T-cell (primary cell): ENCODE measurements at places on chromosomes 4 and X.

DNA sequence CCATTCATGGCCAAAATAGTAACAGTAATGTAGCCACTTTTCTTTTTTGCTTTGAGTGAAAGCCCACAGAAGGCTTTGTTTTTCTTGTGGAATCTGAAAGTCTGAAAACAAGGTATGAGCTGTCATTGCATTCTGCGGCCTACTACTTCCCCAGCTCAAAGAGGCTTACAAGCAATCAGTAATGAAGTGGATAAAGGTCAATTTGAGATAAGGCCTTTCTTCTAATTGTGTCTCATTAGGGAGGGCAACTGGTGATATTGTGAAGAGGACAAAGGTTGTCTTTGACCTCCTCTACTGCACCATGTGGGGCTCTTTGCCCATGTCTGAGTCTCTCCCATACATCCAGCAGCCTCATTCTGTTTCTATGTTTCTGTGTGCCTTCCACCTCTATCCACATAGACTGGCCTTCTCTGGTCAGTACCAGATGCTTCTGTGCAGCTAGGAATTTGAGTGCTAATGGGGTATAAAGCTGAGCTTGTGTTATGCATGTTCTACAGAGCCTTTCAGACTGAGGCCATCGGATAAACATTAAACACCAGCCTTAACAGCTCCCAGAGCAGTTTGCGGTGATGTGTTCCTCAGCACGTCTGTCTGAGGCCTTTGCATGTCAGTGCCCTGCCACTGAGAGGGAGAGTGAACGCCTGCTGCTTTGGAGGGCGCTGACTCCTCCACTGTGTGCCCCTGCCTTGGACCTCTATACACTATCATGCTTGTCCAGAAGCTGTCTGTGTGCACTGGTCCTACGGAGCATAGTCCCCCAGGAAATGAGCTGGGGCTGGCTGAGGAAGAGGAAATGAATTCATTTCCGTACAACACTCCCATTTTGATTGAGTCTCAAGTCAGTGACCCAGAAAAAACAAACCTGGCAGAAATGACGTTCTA, 80.2 kb downstream of the SH2D1A start:
- DNase-seq, result no peak

DNA sequence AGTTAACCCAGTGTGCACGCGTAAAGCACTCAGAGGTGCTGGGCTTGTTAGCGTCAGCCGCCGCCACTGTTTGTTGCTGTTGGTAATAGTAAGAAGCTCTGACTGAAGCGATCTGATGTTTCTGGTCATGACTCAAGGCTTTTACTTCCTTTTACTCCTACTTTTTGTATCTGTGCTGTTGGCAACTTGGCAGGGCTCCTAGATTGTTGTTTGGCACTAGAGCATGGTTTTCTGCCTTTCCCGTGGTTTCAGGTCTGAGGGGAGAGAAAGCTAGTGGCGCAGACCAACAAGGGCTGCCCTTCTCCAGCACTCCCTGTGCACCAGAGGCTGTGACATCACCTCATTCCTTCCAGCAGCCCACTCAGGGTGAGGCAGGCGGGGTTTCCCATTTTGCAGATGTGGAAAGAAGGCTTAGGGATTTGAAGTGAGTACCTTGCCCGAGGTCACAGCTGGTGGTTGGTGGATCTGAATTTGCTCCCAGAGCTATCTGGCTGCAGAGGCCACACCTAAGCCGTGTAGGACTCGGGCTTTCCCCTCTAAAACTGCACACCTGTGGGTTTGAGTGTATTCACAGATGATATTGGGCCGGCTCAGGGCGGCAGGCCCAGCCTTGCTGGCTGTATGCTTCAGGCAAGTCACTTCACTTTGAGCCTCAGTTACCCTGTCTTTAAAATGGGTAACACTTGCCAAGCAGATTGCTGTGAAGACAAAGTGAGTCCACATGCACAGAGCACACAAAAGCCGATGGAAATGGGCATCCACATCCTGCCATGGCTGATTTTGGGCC, 51.2 kb upstream of the TADA2B start:
- DNase-seq, result no peak

DNA sequence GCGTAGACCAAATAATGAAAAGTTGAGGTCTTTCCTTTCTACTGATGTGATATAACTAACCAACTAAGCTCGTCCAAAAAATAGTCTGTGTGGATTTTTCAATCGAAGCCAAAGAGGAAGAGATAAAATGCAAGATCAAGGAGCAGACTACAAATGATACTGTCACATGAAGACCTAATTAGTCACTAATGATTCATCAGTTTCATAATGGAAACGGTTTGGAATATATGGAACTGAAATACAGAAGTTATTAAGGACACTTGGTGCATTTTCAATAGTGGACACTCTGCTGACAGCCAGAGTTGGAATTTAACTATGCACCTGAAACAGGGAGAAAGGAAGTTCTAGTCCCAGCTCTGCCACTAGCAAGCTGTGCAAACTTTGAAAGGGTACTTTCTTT, 119.8 kb downstream of the GUCY2F start:
- DNase-seq, result no peak

GRCh38 chr4:121252224-121252806, 88.2 kb upstream of the TNIP3 start:
- no peak for DNase-seq

DNA sequence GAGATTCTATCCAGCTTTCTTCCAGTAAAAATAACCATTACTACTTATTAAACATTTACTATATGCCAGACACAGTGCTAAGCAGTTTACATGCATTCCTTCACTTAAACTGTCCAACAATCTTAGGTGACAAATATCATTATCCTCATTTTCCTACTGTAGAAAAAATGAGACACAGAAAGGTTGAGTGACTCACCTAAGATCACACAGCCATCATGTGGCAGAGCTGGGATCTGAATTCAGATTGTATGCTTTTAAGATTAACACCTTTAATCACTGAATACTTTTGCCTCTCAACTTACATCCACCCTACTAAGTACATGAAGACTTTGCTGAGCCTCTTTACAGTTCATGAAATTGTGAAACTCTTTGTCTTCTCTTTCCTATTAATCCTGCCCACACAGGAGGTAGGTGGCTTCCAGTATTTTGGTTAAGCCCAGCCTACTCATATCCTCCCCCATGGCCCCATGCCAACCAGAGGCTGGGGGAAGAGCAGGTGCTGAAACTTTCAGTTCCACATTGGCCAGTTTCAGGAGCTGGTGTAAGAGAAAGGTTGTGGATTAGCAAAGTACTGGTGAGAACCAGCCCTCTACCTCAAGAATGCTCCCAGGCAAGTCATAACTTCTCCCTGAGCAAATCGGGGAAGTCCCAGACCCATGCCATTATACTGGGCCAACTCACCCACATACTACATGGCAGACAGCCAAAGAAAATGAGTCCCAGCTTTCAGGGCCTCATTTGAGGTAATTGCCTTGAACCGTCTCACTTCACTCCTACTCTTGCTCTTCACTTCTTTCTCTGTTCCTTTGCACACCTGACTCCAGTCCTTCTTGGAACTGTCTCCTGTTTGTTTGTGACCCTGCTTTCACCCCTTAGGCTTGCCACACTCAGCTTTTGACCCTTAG, 211.1 kb downstream of the GUCY2F start:
- no peak for DNase-seq

DNA sequence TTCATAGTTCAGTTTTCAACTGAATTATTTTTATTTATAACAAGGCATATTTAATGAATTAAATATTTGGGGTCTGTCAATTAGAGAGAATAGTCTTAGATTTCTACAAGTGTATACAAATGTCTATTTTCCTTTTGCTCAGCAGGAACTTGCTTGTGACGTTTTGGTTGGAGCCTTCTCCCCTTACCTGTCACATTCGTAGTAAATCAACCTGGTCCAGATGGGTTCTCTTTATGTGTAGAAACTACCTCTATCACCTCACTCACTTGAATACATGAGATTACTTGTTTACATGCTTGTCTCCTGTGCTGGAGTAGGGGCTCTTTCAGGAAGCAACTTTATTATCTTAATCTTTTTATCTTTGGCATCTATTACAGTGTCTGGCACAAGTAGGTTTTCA, 938.3 kb upstream of the IGFBP7 start:
- no peak for DNase-seq
